ENCODE measurements at places on chromosomes 5 and 9. TPM values are rescaled to one million over a fixed set of nuclear protein-coding genes. Genes with fewer than 3 reads are reported as not detected.

- DNase-seq, result no peak
These were observed 99.3 kb downstream of the CCDC192 start for GRCh38 chr5:127802477-127802865.

DNA sequence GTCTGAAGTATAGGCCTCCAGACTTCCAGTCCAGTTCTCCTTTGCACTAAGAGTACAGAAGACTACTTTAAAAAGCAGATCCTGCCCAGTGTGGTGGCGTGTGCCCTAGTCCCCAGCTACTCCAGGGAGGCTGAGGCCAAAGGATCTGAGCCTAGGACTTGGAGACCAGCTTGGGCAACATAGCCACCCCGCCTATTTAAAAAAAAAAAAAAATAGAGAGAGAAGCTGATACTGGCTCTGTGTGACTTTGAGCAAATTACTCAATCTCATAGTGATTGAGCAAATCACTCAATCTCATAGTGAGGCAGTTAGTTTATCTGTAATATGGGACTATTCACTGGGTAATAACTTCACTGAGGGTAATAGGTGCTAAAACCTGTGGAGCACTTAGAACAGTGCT, 43.6 kb upstream of the KDM4C start:
- DNase-seq, result no peak

TMEM174 gene
- total RNA-seq, result not detected

SGCD gene
- total RNA-seq, result 56.2 TPM

SHOC1 gene
- not detected for total RNA-seq

DNA sequence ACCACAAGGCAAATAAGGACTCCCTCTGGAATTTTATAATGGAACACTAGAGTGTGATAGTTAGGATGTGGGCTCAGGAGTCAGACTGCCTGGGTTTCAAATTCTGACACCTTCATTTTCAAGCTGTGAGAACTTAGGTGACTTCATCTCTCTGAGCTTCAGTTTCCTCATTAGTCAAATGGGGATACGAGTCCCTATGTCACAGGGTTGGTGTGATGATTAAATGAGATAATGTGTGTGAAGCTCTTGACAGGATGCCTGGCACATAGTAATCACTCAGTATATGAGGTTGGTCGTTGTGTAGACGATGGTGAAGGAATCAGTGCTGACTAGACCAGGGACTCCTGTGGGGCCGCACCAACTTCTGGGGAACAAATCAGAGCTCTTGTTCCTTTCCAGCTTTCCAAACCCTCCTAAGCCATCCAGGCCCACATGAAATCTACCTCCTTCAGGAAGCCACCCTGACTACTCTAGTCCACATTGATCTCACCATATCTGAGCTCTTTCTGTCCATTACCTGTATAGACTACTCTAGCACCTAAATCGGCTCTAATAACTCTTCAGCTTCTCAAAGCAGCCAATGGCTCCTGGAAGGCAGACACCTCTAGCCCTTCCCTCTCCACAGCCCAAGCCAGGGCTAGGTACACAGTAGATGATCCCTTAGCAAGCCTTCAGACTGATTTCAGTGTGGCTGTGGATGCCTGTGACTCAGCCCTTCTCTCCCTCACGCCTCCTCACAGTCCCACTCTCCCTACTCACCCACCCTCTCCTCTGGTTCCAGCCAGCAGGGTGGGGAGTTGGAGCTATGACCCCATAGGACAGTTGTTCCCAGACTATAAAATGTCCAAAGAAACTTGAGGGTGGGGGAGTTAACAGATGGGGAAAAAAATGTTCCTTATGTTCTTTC, 2.5 kb upstream of the TCF7 start:
- no peak for DNase-seq

DNA sequence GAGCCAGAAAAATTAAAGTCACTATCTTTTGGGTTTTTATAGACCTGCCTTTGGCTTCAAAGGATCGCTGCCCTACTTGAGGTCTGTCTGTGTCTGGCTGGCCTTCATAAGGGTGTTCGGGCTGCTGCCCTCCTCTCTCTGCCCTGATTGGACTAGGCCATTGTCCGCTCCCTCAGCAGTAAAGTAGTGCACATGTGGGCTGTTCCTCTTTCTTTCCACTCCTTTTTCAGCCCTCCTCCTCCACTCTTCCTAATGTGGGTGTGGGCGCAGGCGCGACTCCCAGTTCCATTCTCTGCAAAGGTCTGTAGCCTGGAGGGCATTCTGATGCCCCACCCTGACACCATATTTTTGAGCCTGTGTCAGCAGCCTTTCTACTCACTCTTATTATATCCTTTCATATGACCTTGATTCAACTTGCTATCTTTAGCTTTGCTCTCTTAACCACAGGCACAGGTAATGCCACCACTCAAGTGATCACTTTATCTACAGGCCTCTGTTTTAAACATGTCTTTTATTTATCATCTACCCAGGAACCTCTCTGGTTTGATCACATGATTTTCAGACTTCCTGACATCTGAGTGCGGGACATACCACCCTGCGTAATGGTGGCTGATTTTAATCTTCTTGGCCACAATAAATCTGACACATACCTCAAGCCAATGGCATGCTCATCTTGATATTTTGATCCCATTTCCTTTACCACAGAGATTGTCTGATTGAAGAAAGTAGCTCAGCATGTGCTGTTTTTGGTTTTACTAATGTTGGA, 144.5 kb downstream of the AOPEP start:
- DNase-seq, result no peak

- no peak for DNase-seq
These were observed 29.0 kb upstream of the CDKN2B start for GRCh38 chr9:22037954-22038690.

CD72 gene
- 1.3 TPM for total RNA-seq

- no peak for DNase-seq
These were observed 195.0 kb downstream of the ADAMTSL1 start for GRCh38 chr9:18668944-18669343.

GRCh38 chr5:128477944-128478343, 60.1 kb downstream of the FBN2 start:
- DNase-seq, result no peak

DNA sequence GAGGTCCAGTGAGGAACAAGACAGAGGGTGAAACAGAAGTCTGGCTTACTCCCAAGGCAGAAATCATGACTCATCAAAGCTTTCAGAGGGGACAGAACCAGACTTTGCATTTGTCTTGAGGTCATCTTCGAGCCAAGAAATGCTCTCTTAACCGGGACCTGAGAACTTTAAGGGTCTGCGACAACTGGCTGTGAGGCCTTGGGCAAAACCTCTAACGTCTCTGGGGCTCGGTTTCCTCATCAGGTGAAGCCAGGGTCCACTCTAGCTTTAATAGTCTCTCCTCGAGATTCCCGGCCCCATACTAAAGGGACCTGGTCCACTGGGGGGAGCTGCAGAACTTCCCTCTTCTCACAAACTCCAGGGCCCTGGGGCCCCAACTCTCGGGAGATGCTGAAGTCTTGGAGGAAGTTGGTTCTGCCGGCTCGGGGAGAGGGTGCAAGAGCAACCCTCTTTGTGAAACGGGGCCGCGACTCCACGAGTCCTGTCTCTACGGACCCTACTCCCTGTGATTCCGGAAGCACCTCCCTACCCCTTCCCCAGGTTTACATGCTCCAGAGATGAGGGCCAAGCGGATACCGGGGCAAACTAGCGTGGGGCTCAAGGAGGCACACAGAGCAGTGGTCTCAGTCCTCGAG, 2.6 kb downstream of the GLIS3 start:
- DNase-seq, result peak; percentile 87

DNA sequence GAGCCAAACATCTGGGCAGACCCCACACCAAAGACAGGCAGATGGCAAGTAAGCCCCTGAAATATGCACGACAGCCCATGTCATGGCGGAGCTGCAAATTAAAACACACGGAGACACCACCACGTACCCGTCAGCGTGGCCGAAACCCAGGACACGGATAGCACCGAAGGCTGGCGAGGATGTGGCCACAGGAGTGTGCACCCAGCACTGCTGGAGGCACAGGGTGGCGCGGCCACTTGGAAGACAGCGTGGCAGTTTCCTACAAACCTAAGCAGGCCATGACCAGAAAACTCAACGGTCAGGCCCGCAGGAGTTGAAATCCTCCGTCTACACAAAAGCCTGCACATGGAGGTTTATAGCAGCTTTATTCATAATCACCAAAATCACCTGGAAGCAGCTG, 12.8 kb downstream of the SLC9A3 start:
- no peak for DNase-seq

GRCh38 chr5:154486427-154486866, 8.4 kb upstream of the HAND1 start:
- no peak for DNase-seq

NRARP gene
- 5.6 TPM for total RNA-seq

- no peak for DNase-seq
These were observed 18.7 kb downstream of the HSD17B4 start for GRCh38 chr5:119470851-119471451.

- DNase-seq, result no peak
These were observed 152.0 kb downstream of the PRR16 start for GRCh38 chr5:120615967-120616645.

GRCh38 chr9:89996116-89996515, 391.3 kb downstream of the GADD45G start:
- no peak for DNase-seq

STPG3 gene
- total RNA-seq, result not detected

DNA sequence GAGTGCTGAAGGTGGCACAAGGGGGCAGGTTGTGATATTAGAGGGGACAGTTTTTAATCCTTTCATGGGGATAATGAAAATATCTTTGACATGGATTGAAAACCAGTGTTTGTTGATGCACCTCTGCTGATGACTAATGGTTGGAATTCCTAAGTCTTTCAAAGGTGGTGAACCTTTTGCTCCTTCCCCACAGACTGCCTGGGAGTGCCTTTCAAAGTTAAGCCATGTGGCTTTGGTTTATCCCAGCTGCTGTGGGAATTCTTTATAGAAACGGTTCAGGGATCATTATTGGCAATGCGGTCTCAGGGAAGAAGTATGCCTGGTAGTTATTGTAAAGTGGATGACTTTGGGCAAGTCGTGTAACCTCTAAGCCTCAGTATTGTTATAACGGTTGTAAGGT, 45.7 kb downstream of the PIP5K1B start:
- no peak for DNase-seq

- no peak for DNase-seq
These were observed 344.8 kb downstream of the ARRDC3 start for GRCh38 chr5:91038180-91038808.

- DNase-seq, result no peak
These were observed 1.8 kb downstream of the SLC28A3 start for GRCh38 chr9:84338792-84339191.

DNA sequence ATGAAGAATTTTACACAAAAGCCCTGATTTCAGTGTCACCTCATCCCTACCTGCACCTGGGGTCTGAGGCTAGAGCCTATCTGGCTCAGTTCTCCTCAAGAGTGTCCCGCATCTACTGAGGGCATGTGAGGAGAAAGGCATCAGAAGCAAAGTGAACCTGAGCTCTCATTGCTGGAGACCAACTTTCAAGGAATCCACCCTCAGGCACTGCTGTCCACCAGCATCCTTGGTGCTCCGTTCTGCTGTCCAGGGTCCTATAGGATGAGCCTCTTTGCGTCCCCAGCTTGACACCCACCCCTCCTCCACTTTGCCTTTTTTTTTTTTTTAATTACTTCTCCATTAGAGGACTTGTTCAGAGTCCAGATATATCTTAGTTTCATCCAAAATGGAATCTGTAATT, 49.5 kb downstream of the CAMSAP1 start:
- DNase-seq, result no peak

DNA sequence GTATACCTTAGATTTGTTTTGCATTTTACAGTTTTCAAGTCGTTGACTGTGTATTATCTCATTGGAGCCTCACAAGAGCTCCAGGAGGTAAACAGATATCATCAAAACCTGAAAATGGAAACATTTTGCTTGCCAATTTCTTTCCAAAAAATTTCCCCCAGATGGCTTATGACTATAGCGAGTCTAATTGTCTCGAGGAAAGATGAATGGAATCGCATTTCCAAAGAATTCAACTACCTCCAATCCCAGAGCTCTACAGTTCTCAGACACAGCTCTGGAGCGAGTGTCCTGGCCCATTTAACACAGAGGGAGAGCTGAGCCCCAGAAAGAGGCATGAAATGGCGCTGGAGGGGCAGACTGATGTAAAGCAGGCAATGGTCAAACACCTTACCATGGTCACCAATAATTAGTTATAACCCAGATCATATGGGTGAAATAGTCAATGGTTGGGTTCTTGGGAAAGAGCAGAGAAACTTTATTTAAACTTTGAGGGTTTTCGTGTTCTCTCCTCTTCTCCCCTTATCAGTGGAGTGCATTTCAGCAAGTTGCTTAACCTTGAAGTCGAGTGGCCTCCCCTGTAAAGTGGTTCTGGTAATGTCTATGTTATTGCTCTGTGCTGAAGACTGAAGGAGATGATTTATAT, 168.2 kb downstream of the ZDHHC21 start:
- no peak for DNase-seq

GRCh38 chr5:15933259-15934207, 246.1 kb downstream of the MARCHF11 start:
- DNase-seq, result no peak

- DNase-seq, result no peak
These were observed 22.6 kb downstream of the CLPTM1L start for GRCh38 chr5:1322036-1322900.

- DNase-seq, result no peak
These were observed 55.0 kb downstream of the ECPAS start for GRCh38 chr9:111429175-111429574.

PAPPA gene
- 1.8 TPM for total RNA-seq

GRCh38 chr9:136588663-136589464, 43.0 kb upstream of the NOTCH1 start:
- no peak for DNase-seq

NRG2 gene
- 1.9 TPM for total RNA-seq

DNA sequence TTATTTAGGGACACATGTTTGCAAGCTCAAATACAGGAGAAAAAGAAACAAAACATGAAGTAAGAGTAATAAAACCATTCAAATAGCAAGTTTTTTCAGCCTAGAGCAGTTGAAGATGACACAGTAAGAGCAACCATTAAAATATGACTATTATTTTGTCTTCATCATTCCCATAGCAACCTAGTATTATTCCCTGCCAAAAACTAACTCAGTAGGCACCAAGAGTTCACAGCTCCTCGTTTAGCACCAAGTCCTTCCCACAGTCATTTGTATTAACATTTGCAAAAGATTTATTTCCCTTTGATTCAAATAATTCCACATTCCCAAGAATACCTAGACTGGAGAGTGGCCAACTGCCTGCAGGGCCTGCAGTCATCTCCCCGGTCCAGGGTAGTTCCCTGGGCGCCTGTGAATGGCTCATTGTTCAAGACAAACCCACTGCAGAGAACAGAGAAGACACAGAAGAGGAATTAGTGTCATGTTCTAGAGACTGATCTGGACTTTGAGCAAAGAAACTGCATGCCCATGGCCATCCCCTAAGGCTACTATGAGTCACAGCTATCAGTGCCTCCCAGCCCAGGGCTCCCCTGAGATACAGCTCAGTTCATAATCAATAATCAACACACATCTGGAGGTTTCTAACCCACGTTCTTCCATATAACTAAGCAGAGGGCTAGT, 139.1 kb upstream of the MAP3K1 start:
- no peak for DNase-seq

NR5A1 gene
- not detected for total RNA-seq

GRCh38 chr5:134122530-134122929, 8.0 kb downstream of the TCF7 start:
- DNase-seq, result no peak

GRCh38 chr9:112233769-112234168, 58.7 kb upstream of the SUSD1 start:
- no peak for DNase-seq
